OCI-LY7 (cell line): ENCODE measurements at places on chromosomes 2 and 18. TPM values are rescaled to one million over a fixed set of nuclear protein-coding genes. Genes with fewer than 3 reads are reported as not detected.

GRCh38 chr18:57915248-57915647 lies 112.1 kb upstream of the ATP8B1 start:
- DNase-seq: no peak

OSR1 gene
- not detected in 2 replicates for total RNA-seq

DNA sequence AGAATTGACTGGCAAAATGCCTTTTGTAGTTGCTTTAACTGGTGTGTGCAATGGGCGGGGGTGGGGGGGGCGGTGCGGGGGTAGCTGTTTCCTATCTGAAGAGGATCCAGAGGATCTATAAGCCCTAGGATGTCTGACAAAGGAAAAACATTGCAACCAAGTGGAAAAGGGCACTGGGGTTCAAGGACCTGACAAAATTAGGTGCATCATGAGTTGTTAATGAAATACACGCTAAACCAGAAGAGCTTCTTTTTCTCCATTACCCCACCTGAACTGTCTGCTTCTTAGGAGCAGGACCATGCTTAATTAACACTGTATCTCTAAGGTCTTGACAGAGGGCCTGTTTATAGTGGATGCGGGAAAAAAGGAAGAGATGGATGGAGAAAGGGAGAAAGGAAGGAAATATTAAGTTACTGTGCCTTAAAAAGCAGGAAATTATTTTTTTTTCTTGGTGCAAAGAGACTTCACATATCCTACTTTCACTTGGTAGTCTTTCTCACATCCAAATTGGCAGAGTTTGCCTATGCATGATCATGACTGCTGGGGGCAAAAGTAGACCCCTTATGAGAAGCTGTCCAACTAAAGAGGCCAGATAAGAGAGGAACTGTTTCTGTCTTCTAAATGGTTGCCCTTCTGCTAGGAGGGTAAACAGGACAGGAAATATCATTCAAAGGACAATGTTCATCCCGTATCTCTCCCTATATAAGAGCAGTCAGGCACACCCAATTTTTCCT lies 4.6 kb downstream of the RND3 start:
- DNase-seq: no peak

CTAGE1 gene
- not detected in 2 replicates for total RNA-seq

- peak; percentile 43 for DNase-seq
These were observed 147.0 kb downstream of the HDAC4 start for GRCh38 chr2:239253701-239254436.

- no peak for DNase-seq
These were observed 162.2 kb downstream of the PRPF40A start for GRCh38 chr2:152555048-152555447.

PARD6G gene
- not detected in 2 replicates for total RNA-seq

DNA sequence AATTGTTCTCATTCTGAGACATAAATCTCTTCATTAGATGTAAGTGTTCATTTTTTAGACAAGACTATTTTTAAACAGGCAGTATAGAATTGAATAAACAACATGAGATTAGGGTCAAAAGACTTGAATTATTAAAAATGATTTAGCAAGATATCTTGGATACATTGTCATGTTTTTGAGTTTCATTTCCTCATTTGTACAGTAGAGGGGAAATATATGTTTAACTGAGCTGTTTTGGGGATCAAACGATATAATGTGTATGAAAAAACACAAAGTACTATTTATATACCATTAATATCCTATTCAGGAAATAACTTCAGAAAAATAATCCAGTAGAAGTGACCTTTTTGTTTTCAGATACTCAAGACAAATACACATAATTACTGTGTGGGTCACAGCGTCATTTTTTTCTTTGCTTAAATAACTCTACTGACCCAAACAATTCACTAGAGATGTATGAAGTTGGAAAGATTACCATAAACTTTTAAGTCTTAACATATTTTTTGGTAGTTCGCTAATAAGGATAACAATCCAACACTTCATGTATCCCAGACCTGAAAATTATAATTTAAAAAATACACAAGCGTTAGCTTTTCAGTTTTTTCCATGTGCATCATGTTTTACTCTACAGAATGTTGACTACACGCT lies 896 bp upstream of the ASXL3 start:
- peak; percentile 35 for DNase-seq

DNA sequence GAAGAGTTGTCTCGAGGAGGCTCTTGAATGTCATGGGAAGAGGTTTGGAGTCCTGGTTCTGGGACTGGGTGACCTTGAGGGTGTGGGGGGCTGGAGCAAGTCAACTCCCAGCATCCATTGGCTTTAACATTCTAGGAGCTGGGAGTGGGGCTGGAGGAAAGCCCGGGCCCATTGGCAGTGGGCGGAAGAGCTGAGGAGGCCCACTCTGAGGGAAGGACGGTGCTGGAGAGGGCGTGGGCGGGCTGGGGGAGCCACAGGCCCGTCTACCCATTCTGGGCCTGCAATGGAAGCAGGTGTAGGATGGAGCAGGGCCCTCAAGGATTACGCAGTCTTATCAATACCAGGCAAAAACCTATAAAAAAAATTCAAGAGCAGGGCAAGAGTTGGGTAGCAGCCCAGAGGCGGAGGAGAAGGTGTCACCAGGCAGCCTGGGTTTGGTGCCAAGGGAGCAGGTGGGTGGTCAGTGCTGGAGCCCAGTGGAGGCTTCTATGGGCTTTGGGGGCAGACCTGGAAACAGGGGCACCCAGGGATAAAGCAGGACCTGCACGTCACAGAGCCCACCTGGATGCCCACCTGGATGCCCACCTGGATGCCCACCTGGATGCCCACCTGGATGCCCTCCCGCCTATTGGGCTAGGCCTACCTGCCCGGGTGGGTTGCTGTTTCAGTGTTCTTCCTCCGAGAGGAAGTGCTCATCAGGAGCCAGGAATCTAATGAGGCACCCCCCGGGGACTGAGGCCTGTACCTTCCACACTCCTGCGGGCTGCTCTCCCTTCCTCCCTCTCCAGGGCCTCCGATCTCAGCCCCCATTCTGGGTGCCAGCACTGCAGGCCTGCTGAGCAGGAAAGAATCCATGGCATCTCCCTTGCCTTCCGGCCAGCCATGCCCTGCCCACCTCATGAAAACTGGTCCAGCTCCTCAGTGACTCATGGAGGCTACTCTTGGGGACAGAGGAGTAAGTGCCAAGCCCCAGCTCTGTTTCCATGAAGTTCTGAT lies 71.3 kb downstream of the CTIF start:
- no peak for DNase-seq

BMP10 gene
- total RNA-seq: not detected in 2 replicates

DNA sequence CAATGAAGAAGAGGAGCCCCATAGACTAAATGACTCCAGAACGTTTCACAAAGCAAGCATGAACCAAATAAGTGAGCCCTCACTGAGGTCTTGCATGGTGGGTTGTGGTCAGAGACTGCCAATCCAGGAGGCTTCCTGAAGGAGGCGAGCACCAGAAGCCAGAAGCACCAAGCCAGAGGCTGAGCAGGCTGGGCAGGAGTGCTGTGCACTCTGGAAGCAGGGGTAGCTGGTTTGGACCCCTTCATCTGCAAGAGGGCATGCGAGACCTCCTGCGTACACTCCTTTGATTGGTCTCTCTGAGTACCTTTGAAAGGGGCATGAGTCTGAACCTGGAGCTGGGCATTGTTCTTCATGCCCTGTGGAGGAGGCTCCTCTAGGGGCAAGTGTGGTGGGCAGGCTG lies 192.5 kb downstream of the HAUS1 start:
- no peak for DNase-seq

DNA sequence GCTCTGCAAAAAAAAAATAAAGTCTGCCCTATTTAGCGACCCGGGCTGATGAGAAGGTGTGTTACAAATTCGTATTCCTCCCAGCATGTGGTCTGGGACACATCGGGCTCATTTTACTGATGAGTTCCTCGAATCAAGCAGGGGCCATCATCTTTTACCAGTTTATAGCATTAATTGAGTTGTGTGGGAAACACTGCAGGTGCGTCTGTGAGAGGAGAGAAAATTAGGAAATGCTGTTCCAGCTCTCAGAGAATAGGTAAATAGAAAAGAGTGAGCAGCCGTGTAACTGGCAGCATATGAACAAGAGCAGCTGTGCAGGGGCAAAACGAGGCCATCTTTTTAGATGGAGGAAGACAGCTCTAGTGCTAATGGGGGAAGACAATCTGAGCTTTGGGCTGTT lies 216.7 kb downstream of the SETBP1 start:
- no peak for DNase-seq

DNA sequence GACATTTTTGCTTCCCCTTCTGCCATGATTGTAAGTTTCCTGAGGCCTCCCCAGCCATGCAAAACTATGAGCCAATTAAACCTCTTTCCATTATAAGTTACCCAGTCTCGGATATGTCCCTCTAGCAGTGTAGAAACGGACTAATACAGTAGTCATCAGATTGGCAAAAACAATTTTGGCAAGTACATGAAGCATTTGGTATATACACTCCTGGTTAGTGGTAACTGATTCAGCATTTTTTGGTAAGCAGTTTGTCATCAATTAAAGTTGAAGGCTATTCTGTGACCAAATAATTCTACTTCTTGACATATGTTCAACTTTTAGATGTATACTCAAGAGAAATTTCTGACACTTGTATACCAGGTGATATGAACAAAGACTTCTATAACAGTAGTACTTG lies 190.5 kb upstream of the STON1 start:
- no peak for DNase-seq

GRCh38 chr2:214808981-214809750 lies at the start of gene BARD1:
BARD1 (minus strand) TSS chr2:214809683; CDS start chr2:214809569, 114 bp downstream.
- DNase-seq: peak; percentile 81

ASXL3 gene
- 2.6 and 3.9 TPM in 2 replicates for total RNA-seq

- no peak for DNase-seq
These were observed 1362.2 kb upstream of the TMEFF2 start for GRCh38 chr2:193556766-193557470.

- DNase-seq: peak; percentile 56
These were observed 22.4 kb downstream of the CYP27C1 start for GRCh38 chr2:127197475-127198385.

CMPK2 gene
- 0.72 and 0.99 TPM in 2 replicates for total RNA-seq

- no peak for DNase-seq
These were observed 294.8 kb downstream of the PTGR3 start for GRCh38 chr18:74914052-74914591.

HOXD1 gene
- total RNA-seq: not detected in 2 replicates

DNA sequence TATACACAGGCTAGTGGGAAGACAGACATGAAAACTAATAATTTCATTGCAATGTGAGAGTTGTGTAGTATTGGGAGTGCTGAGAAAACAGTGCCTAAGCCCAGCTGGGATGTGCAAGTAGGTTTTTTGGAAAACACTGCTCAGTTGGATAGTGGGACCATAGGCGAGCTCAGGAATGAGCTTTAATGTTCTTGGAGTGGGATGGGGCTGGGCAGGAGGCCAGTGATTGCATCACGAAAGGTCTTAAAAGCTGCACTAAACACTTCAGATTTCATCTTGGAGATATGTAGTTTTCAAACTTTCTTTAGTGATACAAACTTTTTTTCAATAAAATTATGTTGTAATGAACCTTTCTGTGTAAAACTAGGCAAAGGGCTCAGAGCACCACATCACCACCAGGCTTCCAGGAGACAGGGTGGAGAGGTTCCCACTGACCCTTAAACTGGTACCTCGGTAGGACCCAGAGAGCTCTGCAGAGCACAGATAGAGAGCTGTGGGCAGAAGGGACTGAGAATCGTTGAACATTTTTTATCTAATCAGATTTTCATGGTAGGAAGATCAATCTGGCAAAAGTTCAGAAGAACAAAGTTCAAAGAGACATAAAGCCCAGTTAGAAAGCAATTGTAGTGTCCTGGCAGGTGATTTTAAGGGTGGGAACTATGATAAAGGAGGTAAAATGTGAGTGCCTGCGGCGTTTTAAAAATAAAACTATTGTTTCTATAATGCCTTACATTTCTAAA lies 176.2 kb downstream of the TRABD2A start:
- DNase-seq: no peak

DNA sequence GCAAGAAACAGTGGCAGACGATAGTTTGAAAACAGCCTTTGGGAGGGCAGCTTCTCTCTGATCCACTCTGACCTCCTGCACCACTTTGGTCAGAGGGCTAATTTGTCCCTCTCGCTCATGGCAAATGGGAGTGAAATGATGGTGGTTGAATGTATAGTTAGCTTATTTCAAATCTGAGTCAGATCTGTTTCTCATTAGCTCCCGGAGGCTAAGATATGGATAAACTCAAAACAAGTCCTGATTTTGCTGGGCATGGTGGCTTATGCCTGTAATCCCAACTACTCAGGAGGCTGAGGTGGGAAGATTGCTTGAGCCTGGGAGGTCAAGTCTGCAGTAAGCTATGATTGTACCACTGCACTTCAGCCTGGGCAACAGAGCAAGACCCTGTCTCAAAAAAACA lies 145.0 kb downstream of the ALK start:
- no peak for DNase-seq

IL1F10 gene
- total RNA-seq: not detected in 2 replicates

UGP2 gene
- 71.4 and 91.4 TPM in 2 replicates for total RNA-seq

SETBP1 gene
- 8.1 and 9.1 TPM in 2 replicates for total RNA-seq

DNA sequence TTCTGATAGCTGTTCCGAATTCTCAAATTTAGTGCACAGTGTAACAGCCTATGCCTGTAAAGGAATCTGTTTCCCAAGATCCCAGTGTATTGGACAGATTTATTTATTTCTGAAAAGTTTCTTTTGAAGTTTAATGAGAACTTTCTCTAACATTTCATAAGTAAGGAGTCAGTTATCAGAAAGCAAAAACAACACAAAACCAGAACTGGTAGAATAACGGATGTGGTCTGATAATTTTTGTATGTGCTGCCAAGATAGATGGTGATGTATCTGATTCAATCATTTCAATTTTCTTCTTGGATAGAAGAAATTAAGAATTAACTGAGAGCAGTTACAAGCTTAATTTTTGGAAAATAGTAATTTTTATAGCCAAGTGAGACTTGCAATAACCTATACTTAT lies 374.3 kb downstream of the SOCS6 start:
- no peak for DNase-seq

- no peak for DNase-seq
These were observed 301.4 kb upstream of the CNTNAP5 start for GRCh38 chr2:123723706-123724105.

DNA sequence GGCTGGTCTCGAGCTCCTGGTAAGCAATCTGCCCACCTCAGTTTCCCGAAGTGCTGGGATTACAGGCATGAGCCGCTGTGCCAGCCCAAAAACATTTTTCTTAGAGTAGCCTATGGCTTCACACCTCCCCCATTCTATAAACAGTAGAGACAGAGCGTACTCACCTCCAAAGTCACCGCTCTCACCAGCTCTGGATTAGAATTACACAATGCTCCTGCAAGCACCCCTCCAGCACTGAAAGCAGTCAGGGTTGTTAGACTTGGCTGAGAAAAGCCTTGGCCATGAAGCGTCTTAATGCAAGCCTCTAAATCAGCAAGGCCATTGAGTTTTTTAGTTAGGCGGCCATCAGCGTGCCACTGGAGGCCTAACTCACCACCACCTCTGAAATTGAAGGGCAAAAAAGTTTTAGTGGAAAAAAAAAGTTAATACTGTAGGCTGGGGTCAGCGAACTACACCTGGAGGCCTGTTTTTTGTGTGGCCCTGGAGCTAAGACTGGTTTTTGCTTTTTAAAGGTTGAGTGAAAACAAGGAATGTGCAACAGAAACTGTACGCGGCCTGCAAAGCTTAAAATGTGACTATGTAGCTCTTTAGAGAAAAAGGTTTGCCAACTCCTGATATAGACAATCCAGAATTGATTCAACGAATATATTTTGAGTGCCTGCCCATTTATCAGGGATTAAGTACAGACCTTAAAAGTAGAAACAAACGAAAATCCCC lies 34.6 kb downstream of the PREPL start:
- DNase-seq: no peak

CARF gene
- 17.5 and 21.4 TPM in 2 replicates for total RNA-seq
